ENCODE measurements at places on chromosomes 2 and 18.

DNA sequence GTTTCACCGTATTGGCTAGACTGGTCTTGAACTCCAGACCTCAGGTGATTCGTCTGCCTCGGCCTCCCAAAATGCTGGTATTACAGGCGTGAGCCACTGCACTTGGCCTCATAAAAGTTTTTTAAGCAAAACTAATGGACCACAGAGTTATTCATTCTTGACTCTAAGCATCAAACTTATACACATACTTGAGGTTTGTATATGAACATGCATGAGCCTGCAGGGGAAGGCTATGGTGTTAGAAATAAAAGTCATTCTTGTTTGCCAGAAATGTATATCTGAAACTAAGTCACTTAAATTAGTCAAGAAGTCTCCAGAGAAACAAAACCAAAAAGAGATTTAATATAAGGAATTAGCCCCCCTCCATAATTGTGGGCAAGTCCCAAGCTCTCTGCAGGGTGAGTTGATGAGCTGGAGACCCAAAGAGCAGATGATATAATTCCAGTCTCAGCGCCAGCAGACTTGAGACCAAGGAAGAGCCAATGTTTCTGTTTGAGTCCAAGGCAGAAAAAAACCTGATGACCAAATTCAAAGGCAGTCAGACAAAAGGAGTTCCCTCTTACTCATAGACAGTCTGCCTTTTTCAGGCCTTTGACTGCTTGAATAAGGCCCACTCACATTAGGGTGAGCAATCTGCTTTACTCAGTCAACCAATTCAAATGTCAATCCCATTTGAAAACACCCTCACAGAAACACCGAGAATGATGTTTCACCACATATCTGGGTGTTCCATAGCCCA is 69.0 kb upstream of the DSG1 start:
- no peak for DNase-seq

DNA sequence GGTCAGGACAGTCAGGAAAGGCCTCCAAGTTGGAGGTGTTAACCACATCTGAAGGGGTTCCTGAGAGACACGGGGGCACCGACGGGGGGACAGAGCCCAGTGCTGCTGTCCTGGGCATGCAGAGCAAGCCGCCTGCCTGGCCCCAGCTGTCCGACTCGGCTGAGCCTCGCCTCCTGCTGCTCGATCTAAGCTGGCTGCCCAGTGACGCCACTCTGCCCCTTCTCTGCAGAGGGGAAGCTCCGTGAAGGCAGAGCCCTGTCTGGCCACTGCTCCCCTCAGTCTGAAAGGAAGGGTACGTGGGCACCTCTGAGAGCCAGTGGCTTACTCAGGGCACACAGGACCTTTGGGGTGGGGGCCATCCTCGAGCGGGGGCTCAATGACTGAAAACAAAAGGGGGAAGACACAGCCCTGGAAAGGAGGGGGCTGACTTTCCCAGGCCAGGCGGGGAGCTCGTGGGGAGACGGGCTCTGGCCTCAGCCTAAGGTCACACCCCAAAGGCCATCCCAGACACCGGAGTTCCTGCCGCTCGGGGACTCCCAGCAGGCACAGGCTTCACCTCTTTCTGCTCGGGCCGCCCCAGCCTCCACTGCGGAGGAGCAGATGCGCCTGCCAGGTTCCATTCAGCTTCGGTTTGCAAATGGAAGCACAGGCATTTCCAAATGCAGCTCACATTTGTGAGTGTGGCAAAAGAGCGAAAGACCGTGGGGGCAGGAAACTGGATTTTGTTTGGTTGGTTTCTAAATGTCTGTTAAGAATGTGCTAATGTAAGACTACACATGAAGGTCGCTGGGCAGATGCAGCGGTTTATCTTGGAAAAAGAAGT is 136.9 kb downstream of the HDAC4 start:
- DNase-seq: no peak

GRCh38 chr18:58975781-58976180 is 111.1 kb downstream of the ZNF532 start:
- DNase-seq: no peak

DNA sequence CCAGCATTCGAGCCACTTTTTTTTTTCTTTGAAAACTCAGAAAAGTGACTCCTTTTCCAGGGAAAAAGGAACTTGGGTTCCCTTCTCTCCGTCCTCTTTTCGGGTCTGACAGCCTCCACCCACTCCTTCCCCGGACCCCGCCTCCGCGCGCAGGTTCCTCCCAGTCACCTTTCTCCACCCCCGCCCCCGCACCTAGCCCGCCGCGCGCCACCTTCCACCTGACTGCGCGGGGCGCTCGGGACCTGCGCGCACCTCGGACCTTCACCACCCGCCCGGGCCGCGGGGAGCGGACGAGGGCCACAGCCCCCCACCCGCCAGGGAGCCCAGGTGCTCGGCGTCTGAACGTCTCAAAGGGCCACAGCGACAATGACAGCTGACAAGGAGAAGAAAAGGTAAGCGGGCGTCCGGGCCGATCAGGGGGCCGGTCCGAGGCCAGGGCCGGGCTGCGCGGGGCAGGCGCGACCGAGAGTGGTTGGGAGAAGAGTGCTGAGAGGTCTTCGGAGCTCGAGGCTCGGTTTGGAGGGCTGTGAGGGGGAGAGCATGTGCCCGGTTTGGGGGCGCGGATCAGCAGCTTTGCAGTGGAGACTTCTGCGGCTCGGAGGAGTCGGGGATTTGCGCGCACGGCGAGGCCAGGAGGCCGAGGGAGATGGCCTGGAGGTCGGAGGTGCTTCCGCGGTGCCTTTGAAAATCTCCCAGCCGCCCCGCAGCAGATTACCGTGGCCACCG is 502 bp downstream of the EPAS1 start:
- DNase-seq: peak; percentile 57

DNA sequence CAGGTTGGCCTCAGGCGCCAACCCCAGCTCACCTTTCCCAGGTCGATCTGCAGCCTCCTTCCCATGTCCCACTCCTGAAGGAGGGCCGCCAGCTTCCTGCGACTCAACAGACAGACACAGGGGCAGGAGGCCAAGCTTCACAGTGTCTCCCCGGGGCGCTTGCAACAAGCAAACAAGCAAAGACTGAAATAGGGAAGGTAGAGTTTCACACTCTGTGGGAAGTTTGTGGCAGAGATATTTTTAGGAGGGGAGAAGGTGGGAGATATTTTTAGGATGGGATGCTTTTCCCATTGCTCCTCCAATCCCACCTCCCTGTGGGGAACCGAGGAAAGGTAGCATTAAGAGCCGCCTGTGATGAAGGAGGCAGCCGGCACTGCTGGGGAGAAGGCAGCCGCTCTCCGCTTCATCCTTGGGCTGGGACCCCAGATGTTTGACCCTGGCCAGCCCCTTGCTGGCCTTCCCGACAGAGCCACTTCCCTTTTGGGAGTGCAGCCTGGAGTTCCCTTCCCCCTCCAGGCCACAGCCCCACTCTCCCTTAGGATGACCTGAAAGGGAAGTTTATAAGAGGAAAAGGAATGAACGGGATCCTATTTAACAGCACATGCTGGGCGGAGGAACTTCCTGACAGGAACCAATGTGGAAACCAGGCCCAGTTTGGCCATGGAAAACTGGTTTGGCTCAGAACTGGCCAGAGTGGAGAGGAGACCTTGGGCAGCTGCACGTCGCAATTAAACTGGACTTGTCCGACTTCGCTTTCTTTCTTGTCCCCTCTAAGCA is 142.2 kb upstream of the SMAD2 start:
- DNase-seq: no peak

DNA sequence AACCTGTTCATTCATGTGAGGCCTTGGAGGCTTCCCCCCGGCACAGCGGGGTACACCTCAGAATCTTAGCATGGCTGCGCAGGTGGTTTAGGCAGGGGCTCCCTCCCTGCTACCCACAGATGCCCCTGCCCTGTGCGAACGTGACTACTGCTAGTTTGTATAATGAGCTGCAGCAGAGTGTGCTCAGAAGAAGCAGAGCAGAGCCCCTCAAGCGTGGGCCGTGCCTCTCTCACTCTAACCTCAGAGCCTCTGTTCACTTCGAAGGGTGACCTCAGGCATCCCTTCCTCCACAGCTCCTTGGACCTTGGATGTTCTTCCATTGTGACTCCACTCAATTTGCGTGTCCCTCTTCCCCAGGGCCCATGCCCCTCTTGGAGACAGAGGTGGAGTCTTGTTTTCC is 161.6 kb downstream of the CTIF start:
- DNase-seq: no peak

DNA sequence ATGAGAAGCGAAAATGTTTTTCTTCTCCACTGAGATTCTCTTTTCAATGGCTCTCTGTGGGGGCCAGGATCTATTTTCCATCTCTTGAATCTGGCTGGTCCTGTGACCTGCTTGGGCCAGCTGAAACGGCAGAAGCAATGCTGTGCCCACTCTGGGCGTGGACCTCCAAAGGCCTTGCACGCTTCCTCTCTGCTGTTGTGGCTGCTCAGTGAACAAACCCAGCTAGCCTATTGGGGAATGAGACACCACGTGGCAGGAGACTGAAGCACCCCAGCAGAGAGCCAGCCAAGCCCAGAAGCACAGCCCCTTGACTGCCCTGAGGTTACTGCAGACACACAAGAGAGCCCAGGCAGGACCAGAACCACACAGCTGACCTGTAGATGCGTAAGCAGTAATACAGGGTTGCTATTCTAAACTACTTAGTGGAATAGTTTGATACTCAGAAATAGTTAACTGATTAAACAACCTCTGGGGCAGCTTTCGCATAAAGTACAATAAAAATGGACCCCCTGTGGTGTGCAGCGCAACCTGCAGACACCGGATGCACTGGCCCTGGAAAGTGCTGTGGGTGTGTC is 221.7 kb upstream of the SH3BP4 start:
- DNase-seq: no peak

DNA sequence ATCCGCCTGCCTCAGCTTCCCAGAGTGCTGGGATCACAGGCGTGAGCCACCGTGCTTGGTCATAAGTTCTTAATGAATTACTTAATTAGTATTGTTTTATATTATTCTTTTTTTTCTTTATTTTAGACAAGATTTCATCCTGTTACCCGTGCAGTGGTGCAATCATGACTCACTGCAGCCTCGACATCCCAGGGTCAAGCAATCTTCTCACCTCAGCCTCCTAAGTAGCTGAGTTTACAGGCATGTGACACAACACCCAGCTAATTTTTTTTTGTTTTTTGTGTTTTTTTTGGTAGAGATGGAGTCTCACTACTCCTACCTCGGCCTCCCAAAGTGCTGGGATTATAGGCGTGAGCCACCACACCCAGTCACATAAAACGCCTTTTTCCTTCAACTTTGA is 17.3 kb downstream of the C2orf42 start:
- DNase-seq: no peak

- DNase-seq: no peak
Measured at GRCh38 chr2:84849271-84849952, 31.5 kb downstream of the TRABD2A start.
